Ascending aorta (tissue), 2 donors: ENCODE measurements at places on chromosomes 1 and 21.

DNA sequence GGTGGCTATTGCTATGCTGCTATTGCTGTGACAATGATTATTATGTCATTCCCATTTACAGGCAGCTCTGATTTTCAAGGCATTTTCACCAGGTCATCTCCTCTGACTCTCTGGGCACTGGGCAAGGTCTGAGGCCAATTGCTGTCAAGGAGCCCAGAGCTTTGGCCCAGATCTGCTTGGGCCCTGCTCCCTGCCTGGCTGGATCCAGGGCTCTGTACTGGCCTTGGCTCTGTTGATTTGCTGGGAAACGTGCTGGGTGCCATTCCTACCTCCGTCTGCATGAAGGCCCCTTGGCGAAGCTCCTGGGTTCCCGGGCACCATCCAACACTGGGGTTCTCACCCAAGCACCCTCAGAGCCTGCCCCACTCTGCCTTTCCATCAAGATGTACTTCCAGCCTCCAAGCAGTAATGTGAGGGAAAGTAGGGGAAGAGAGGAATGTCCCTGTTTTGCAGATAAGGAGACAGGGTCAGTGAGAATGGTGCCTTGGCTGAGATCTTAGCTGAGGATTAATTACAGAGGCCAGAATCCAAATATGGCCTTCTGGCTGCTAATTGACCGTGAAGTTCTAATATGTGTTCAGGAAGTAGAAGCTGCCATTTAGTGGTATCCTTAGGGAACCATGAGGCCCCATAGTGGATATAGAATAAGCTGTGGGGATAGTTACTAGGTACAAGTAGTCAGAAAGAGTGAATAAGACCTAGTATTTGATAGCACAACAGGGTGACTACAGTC lies 63.9 kb downstream of the HTR6 start:
- peak; percentile 66 for DNase-seq

DNA sequence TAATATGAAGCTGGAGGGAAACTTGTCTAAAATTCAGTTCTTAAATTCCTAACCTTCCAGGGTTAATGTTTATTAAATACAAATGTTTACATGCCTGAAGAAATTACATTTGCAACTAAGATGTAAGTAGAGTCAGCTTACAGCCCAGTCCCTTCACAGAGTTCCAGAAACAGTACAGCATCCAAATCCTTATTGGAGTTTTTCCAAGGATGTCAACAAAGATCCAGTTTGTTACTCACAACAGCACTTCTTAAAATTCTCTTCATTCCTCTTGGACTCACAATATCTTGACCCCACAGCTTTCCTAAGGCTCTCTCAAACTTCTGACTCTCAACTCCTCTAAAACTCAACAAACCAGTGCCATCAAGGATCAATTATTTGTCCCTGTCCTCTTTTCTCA lies 50.1 kb upstream of the RWDD3 start:
- no peak for DNase-seq

DNA sequence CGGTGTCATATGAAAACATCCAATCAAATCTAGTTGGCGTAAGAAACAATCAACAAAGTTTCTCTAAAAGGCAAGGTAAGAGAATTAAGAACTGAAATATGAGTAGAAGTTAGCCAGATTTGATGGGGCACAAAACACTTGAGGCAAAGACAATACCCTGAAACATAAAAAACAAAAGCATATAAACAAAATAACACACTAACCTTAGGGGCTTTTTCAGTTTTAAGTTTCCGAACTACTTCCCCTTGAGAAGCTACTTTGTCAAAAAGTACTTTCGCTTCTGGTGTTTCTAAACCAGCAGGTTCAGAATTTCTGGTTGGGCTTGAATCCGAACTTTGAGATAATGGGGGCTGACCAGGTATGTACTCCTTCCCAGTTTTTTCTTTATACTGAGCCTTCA lies 57.9 kb downstream of the EPRS1 start:
- DNase-seq: no peak

DNA sequence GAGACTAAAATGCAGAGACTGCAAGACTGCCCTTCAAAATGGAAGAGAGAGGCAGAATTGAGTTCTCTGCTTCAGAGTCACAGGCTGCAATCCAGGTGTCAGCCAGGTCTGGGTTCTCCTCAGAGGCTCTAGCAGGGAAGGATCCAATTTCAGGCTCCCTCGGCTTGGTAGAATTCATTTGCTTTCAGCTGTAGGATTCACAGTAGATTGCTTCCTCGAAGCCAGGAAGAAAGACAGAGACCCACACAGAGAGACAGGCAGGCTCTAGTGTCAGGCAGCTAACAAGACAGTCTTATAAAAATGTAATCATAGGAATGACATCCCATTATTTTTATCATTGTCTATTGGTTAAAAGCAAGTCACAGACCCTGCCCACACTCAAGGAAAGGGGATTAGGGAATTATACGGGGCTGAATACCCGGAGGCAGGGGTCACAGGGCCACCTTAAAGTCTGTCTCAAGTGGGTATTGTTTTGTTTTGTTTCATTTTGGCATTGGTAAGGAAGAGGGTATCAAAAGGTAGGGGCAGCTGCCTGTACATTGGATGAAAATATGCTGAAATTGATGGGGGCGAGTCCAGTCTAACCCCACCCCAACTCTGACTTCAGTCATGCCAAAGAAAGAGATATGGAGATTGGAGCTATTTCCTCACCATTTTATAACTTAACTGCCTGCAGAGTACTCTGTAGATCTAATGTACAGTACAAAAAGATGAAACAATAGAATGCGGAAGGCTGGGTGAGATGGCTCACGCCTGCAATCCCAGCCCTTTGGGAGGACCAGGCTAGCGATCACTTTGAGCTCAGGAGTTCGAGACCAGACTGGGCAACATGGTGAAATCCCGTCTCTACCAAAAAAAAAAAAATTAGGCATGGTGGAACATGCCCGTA lies 9.5 kb upstream of the TBCE start:
- no peak for DNase-seq

GRCh38 chr1:223504741-223505140 lies 111.5 kb downstream of the CCDC185 start:
- no peak for DNase-seq
